Right atrium auricular region (tissue), 2 donors: ENCODE measurements at places on chromosomes 7 and 10.

- no peaks in the 10 kb centered on the region for H3K4me1 ChIP-seq
- peak overlapping the region; percentile 99 for H3K27ac ChIP-seq
- H3K4me3 ChIP-seq = peak overlapping the region; percentile 97
Measured at GRCh38 chr10:30432622-30433305, 1.2 kb upstream of the MAP3K8 start.

DNA sequence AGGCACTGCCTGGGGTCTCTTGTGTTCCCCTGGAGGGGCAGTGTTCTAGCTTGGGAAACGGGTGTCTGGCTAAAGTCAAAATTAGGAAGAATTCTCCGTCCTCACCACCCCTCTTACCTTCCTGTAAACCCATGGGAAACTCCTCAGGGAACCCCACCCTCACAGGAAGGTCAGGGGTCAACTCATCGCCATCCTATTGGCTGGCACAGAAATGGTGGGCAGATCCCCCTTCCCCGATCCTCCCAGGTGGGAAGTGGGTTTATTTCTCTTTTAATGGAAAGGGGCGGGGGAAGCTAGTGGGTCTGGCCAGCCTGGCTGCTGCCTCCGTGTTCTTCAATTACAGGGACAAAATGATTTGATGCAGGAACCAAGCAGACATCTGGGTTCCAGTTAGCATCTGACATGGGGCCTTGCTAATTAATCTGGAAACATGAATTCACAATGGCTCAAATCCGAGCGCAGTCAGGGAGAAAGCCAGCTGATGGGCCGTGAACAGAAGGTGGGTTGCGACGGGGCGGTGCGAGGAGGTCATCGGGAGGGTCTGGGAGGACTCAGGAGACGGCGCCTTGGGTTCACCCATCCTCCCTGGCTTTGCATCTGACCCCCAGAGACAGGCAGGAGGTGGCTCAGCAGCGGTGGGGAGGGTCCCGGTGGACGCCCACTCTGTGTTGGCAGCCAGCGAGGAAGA lies 66.6 kb downstream of the SLIT1 start:
- no peak overlapping the region for H3K4me3 ChIP-seq
- H3K27me3 ChIP-seq = no peaks in the 10 kb centered on the region
- H3K27ac ChIP-seq = no peak overlapping the region
- H3K36me3 ChIP-seq = no peaks in the 10 kb centered on the region
- H3K4me1 ChIP-seq = no peaks in the 10 kb centered on the region
- DNase-seq = no peak

DNA sequence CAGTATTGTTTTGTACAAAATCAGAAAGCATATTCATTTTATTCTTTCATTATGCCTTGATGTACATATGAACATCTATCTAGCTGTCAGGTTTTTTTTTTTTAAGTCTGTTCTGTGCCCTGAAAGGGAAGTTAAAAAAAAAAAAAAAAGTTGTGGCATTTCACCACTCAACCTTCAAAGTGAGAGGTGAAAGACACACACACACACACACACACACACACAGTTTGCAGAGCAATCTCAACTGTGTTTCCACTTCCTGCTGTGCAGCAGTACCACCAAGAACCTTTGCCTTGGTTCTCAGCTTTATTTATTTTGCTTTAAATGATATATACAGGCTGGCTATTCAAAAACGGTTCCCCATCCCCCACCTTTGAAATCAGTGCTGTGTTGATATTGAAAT lies 955.6 kb downstream of the GATA3 start:
- no peaks in the 10 kb centered on the region for H3K36me3 ChIP-seq
- H3K27me3 ChIP-seq = no peaks in the 10 kb centered on the region
- H3K27ac ChIP-seq = no peak overlapping the region
- no peak for DNase-seq
- no peaks in the 10 kb centered on the region for H3K4me1 ChIP-seq

GRCh38 chr10:30510932-30511700 lies 77.1 kb downstream of the MAP3K8 start:
- H3K4me1 ChIP-seq = peaks cover 15% of the 10 kb centered on the region
- H3K27ac ChIP-seq = peak overlapping the region; percentile 30
- DNase-seq = no peak
- no peak overlapping the region for H3K4me3 ChIP-seq

- no peak for DNase-seq
- H3K4me1 ChIP-seq = no peaks in the 10 kb centered on the region
- no peaks in the 10 kb centered on the region for H3K27me3 ChIP-seq
- no peak overlapping the region for H3K4me3 ChIP-seq
Measured at GRCh38 chr7:30986738-30987137, 23.0 kb downstream of the GHRHR start.

DNA sequence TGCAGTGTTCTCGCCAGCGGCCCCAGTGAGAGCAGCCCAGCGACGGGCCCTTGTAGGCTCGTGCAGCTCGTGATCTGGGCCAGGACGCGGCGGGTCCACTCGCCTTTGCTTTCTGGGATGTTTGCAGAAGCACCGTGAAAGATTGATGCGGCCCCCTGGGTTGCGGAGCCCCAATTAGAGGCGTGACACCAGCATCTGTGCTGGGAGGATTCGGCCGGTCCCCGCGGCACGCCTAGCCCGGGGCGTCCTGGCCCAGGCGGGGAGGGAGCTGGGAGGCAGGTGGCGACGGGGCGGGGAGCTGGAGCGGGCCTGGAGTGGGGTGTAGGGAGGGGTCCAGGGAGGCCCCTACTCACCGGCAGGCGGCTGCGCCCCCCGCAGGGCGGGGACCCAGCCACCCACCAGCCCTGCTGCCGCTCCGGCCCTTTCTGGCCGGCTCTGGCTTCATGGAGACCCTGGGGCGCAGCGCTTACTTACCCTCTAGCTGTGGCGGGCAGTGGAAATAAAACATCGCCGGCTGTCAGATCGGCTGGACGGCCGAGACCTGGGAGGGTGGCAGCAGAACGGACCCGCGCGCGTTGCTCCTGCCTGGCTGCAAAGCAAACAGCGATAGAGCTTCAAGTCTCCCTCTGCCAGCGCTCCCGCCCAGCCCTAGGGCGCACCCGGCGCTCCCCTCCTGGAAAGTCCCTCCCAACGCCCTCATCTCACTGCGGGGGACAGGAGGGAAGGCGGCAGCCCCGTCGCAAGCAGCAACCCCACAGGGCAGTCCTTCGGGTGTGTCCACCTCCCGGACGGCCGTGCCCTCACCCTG lies 752 bp downstream of the DRGX start:
- no peak for DNase-seq
- H3K27ac ChIP-seq = no peak overlapping the region
- H3K4me3 ChIP-seq = no peak overlapping the region
- peaks cover 63% of the 10 kb centered on the region for H3K27me3 ChIP-seq
- no peaks in the 10 kb centered on the region for H3K4me1 ChIP-seq

DNA sequence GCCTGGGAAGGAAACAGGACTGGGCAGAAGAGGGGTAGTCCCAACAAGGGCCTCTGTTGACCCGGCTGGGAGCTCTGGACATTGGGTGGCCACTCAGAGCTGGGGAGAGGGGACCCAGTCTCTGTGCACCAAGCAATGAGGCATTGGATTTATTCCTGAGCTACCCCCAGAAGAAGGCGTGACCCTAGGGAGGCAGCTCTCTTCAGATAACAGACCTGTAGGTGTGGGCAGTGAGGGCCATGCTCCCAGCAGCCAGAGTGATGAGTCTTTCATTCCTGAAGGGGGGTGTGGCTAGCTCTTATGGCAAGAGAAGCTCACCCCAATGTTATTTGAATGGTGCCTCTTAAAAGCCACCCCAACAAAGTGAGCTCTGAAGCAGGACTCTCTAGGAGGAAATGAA lies 20.4 kb downstream of the TEX36 start:
- no peak overlapping the region for H3K27ac ChIP-seq
- H3K27me3 ChIP-seq = no peaks in the 10 kb centered on the region
- H3K36me3 ChIP-seq = no peaks in the 10 kb centered on the region
- no peak for DNase-seq
- no peaks in the 10 kb centered on the region for H3K4me1 ChIP-seq
